ENCODE measurements at places on chromosomes 11 and 22. TPM values are rescaled to one million over a fixed set of nuclear protein-coding genes. Genes with fewer than 3 reads are reported as not detected.

TMPRSS13 gene
- 1.5 TPM for total RNA-seq

AIFM3 gene
- 0.93 TPM for total RNA-seq

THYN1 gene
- total RNA-seq, result 55.0 TPM

DNA sequence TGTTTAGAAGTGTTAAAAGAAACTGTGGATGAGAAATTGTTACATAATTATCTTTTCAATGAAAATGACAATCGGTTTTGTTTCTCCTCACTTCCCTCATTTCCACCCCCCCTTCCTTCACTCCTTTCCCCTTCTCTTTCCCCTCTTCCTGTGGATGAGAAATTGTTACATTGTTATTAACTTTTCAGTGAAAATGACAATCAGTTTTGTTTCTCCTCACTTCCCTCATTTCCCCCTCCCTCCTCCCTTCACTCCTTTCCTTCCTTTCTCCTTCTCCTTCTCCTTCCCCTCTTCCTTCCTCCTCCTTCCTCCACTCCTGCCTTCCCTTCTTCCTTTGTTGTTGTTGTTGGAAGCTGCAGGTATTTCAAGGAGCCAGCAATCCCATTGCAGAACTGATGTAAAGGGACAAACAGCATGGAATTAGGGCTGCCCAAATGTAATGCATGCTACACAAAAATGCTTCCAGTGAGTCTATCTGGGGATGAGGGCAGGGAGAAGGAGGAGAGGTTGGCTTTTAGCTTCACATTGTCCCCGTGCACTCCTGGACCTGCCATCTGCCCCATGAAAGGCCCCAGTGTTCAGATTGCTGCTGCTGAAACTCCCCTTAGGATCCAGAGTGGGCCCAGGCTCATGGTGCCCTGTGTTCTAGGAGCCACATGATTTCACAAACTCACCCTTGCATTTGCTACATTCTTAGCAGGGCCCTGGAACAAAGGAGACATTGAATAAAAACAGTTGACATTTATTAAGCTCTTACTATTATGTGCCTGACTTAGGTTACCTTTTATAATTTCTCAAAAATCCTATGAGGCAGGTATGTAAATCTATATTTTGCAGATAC, 133.0 kb upstream of the TIMP3 start:
- H3K4me1 ChIP-seq, result no peaks in the 10 kb centered on the region
- no peak overlapping the region for H3K27ac ChIP-seq
- H3K36me3 ChIP-seq, result no peaks in the 10 kb centered on the region
- DNase-seq, result no peak
- H3K4me3 ChIP-seq, result no peak overlapping the region

- DNase-seq, result no peak
- no peak overlapping the region for H3K4me3 ChIP-seq
- no peaks in the 10 kb centered on the region for H3K4me1 ChIP-seq
- no peaks in the 10 kb centered on the region for H3K27me3 ChIP-seq
These were observed 717.9 kb downstream of the OPCML start for GRCh38 chr11:132814410-132814809.

GRCh38 chr11:20372081-20372626, 8.6 kb downstream of the HTATIP2 start:
- H3K4me1 ChIP-seq, result peaks cover 38% of the 10 kb centered on the region
- H3K27ac ChIP-seq, result no peak overlapping the region
- no peak overlapping the region for H3K4me3 ChIP-seq
- no peak for DNase-seq

DNA sequence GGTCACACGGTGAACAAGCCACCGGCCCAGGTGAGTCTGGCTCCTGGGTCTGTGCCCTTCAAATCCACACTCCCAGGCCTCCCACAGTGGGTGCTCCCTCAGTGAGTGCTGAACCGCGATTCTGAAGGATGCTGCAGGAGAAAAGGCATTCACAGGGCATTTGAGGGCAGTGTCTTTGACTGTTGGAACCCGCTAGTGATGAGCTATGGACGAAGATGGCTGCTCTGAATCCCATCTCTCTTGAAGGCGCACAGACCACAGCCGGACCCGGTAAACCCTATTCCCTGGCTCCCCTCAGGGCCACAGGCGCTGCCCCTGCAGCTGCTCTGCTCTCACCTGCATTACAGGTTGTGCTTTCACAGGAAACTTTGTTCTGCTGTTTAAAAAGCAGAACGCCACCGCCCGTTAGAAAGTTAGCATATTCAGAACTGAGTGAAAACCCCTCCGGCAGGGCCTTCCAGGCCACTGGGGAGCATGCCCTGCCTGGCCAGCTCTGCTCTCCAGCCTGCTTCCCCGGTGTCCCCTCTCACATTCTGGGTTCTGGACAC, 3.2 kb downstream of the LRRC32 start:
- H3K27ac ChIP-seq, result no peak overlapping the region
- peaks cover 12% of the 10 kb centered on the region for H3K27me3 ChIP-seq
- peaks cover 34% of the 10 kb centered on the region for H3K4me1 ChIP-seq
- no peak for DNase-seq
- peaks cover 2% of the 10 kb centered on the region for H3K36me3 ChIP-seq

DNA sequence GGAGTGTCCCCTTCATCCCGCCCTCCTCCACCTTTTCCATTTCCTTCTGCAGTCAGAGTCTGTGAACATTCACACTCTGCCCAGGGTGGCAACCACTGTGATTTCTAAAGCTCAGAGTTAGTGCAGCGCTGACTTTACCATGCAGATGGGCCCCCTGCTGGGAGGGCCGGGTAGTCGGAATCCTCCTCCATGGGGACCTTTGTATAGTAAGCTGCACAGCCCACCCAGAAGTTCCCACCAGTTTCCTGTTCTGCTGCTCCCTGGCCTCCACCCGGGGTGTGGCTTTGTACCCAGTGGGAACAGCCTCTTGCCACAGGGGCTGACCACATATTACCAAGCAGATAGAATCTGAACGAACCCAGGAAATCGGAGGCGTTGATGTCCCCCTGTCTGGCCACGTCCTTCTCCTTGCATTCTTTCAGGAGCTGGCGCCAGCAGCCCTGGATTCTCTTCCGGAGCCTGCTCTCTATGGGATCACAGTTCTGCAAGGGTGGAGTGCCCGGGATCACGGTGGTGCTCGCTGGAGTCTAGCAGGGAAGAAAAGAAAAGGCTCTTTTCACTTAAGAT, 125.3 kb downstream of the MPPED1 start:
- H3K4me1 ChIP-seq, result no peaks in the 10 kb centered on the region
- no peak for DNase-seq
- H3K36me3 ChIP-seq, result no peaks in the 10 kb centered on the region
- H3K27me3 ChIP-seq, result peaks cover 2% of the 10 kb centered on the region

DNA sequence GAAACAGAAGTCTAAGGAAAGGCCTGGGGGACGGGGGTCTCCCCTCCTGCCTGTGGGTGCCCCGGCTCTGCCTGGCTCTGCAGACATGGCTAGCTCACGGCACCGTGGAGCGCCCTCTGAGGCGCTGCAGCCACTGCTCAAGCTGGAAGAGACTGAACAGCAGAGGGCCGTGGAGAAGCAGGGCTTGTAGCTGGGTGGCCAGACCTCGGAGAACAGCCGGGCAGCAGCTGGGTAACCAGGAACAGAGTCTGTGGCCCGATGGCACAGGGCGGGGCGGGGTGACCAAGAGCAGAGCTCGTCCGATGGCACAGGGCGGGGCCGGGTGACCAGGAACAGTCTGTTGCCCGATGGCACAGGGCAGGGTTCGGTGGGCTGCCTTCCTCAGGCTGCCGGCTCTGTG, 18.1 kb downstream of the RNH1 start:
- no peak for DNase-seq
- H3K4me3 ChIP-seq, result no peak overlapping the region
- H3K27me3 ChIP-seq, result no peaks in the 10 kb centered on the region
- no peaks in the 10 kb centered on the region for H3K4me1 ChIP-seq
- no peak overlapping the region for H3K27ac ChIP-seq
- H3K36me3 ChIP-seq, result peaks cover 4% of the 10 kb centered on the region

GRCh38 chr22:34966980-34967565, 98.9 kb upstream of the ISX start:
- no peaks in the 10 kb centered on the region for H3K4me1 ChIP-seq
- H3K27me3 ChIP-seq, result no peaks in the 10 kb centered on the region
- no peaks in the 10 kb centered on the region for H3K36me3 ChIP-seq
- no peak overlapping the region for H3K27ac ChIP-seq
- no peak for DNase-seq

GRCh38 chr11:78586452-78587046, 11.9 kb upstream of the NARS2 start:
- H3K27me3 ChIP-seq, result peaks cover 16% of the 10 kb centered on the region
- no peaks in the 10 kb centered on the region for H3K4me1 ChIP-seq
- peaks cover 3% of the 10 kb centered on the region for H3K36me3 ChIP-seq
- no peak overlapping the region for H3K27ac ChIP-seq

DNA sequence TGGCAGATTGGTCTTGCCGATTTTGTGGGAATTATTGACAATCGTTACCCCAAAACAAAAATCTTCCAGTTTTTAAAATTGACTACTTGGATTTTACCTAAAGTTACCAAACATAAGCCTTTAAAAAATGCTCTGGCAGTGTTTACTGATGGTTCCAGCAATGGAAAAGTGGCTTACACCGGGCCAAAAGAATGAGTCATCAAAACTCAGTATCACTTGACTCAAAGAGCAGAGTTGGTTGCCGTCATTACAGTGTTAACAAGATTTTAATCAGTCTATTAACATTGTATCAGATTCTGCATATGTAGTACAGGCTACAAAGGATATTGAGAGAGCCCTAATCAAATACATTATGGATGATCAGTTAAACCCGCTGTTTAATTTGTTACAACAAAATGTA, 37.2 kb downstream of the IGLL1 start:
- H3K36me3 ChIP-seq, result no peaks in the 10 kb centered on the region
- DNase-seq, result no peak
- peaks cover 24% of the 10 kb centered on the region for H3K27me3 ChIP-seq
- no peak overlapping the region for H3K27ac ChIP-seq
- no peak overlapping the region for H3K4me3 ChIP-seq
- H3K4me1 ChIP-seq, result peaks cover 11% of the 10 kb centered on the region

DNA sequence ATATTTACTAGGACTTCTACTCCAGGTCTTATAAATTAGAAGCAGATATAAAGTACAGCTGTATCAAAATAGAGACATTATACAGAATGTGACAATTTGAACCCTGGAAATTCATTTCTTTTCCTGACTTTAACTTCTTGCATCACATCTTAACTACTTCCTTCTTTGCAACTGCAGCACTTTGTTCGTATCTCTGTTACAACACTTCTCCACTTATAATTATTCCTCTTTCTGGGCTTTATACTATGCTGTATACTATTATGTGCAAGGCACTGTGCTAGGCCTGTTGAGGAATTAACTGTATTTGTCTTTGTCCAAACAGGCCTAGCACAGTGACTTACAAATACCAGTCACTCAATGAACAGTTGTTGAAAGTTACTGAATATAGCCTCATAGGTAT, 1.8 kb upstream of the SLC36A4 start:
- peaks cover 13% of the 10 kb centered on the region for H3K27me3 ChIP-seq
- DNase-seq, result no peak
- H3K36me3 ChIP-seq, result no peaks in the 10 kb centered on the region
- H3K27ac ChIP-seq, result no peak overlapping the region
- H3K4me1 ChIP-seq, result peaks cover 13% of the 10 kb centered on the region
- no peak overlapping the region for H3K4me3 ChIP-seq

DNA sequence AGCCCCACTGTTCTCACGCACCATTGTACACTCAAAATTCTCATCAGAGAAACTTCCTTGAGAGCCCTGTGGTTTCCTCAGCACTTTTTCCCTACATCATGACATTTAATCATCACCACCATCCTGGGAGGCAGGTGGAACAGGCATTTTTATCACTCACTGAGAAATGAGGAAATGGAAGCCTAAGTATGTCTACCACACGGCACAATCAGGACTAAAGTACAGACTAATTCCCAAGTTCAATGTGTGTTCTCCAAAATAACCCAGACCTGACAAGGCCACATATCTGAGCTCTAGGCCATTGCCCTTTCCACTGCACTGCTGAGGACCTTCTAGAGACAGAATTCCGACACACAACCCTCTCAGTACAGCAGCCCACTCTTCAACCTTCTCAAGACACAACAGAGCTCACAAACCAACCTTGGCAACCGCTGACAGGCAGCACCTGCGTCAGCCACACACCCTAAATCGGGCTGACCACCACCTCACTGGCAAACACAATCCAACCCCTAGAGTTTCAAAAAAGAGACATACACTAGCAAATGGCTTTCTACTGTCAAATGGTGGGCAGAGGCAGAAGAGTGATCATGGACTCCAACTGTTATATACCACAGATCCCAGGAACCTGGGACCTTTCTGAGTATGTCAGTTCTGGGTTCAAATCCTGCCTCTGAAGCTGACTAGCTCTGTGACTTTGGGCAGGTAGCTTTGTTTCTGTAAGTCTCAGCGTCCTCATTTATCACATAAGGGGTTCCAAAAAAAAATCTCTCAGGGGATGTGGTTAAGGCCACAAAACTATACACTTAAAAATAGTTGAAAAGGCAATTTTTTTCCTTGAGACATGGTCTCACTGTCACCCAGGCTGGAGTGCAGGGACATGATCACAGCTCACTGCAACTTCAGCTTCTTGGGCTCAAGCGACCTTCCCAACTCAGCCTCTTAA, 16.3 kb downstream of the SMCO4 start:
- no peaks in the 10 kb centered on the region for H3K27me3 ChIP-seq
- H3K36me3 ChIP-seq, result peaks cover 9% of the 10 kb centered on the region
- H3K27ac ChIP-seq, result peak overlapping the region; percentile 49
- DNase-seq, result no peak
- no peak overlapping the region for H3K4me3 ChIP-seq

- no peak for DNase-seq
- no peaks in the 10 kb centered on the region for H3K27me3 ChIP-seq
These were observed 1059.7 kb downstream of the OPCML start for GRCh38 chr11:132472411-132473172.

GRCh38 chr11:112745973-112746372, 215.2 kb upstream of the NCAM1 start:
- H3K4me3 ChIP-seq, result no peak overlapping the region
- DNase-seq, result no peak
- no peaks in the 10 kb centered on the region for H3K36me3 ChIP-seq

- H3K36me3 ChIP-seq, result no peaks in the 10 kb centered on the region
- H3K27ac ChIP-seq, result no peak overlapping the region
- peaks cover 9% of the 10 kb centered on the region for H3K27me3 ChIP-seq
- H3K4me3 ChIP-seq, result no peak overlapping the region
These were observed 78.8 kb upstream of the TOP3B start for GRCh38 chr22:22061085-22062077.
